ENCODE measurements at places on chromosomes 16 and 17.
A peak's percentile ranks its signal among the peaks of the same experiment; 100 is the strongest.

- H3K4me3 ChIP-seq: no peak overlapping the region
- H3K27ac ChIP-seq: peak overlapping the region; percentile 84
- peaks cover 37% of the 10 kb centered on the region for H3K4me1 ChIP-seq
- no peaks in the 10 kb centered on the region for H3K27me3 ChIP-seq
- H3K36me3 ChIP-seq: no peaks in the 10 kb centered on the region
- peak; percentile 75 for DNase-seq
Measured at GRCh38 chr16:14181371-14182050, 110.4 kb downstream of the MRTFB start.

DNA sequence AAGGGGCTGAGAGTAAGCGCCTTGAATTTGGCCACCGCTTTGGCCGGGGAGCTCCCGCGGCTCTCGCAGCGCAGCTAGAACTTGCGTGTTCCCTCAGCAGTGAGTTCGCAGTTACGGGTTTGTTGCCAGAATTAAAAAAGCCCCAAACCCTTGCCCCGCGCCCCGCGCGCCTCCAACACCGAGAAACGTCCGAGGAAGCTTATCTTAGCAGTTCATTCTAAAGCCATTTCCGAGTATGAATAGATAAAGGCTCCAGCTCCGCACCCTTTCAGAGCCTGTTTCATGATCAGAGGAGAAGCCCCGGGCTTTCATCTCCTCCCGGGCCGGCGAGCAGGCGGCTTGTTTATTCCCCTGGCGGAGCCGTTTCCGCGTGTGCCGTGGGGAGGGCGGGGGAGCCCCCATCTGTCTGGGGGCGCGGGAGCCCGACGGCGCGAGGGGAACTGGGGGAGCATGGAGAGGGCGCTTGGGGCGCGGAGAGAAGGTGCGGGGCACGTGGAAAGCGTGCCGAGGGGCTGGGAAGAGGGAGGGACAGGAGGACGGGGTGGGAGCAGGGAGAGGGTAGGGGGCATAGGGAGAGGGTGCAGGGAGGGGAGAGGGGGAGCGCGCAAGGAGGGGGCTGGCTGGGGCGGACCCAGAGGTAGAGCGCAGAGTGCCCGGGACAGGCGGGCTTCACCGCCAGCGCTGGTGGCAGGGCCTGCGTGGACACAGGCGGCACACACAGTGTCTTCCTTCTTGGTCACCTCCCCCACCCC lies 9.9 kb downstream of the TBX4 start:
- no peaks in the 10 kb centered on the region for H3K36me3 ChIP-seq
- peak; percentile 93 for DNase-seq

GRCh38 chr16:73066331-73066926 lies 18.5 kb upstream of the ZFHX3 start:
- DNase-seq: peak; percentile 38
- H3K27ac ChIP-seq: peak overlapping the region; percentile 100
- peaks cover 48% of the 10 kb centered on the region for H3K4me1 ChIP-seq
- no peak overlapping the region for H3K4me3 ChIP-seq

- peaks cover 5% of the 10 kb centered on the region for H3K27me3 ChIP-seq
- DNase-seq: no peak
- no peak overlapping the region for H3K27ac ChIP-seq
- no peaks in the 10 kb centered on the region for H3K4me1 ChIP-seq
- no peaks in the 10 kb centered on the region for H3K36me3 ChIP-seq
Measured at GRCh38 chr17:83151056-83151441, 71.6 kb downstream of the METRNL start.

- H3K27me3 ChIP-seq: peaks cover 4% of the 10 kb centered on the region
- H3K4me3 ChIP-seq: no peak overlapping the region
- peaks cover 10% of the 10 kb centered on the region for H3K4me1 ChIP-seq
- no peaks in the 10 kb centered on the region for H3K36me3 ChIP-seq
- no peak overlapping the region for H3K27ac ChIP-seq
- no peak for DNase-seq
Measured at GRCh38 chr16:66367968-66368891, 1.7 kb downstream of the CDH5 start.

GRCh38 chr16:75761108-75761507 lies 34.8 kb upstream of the CPHXL start:
- H3K4me1 ChIP-seq: peaks cover 7% of the 10 kb centered on the region
- no peaks in the 10 kb centered on the region for H3K27me3 ChIP-seq
- no peak overlapping the region for H3K4me3 ChIP-seq
- peak; percentile 86 for DNase-seq

GRCh38 chr16:82735186-82735585 lies 108.4 kb downstream of the CDH13 start:
- H3K27ac ChIP-seq: no peak overlapping the region
- H3K27me3 ChIP-seq: no peaks in the 10 kb centered on the region
- H3K4me1 ChIP-seq: peaks cover 12% of the 10 kb centered on the region
- peak overlapping the region; percentile 46 for H3K4me3 ChIP-seq
- no peaks in the 10 kb centered on the region for H3K36me3 ChIP-seq

DNA sequence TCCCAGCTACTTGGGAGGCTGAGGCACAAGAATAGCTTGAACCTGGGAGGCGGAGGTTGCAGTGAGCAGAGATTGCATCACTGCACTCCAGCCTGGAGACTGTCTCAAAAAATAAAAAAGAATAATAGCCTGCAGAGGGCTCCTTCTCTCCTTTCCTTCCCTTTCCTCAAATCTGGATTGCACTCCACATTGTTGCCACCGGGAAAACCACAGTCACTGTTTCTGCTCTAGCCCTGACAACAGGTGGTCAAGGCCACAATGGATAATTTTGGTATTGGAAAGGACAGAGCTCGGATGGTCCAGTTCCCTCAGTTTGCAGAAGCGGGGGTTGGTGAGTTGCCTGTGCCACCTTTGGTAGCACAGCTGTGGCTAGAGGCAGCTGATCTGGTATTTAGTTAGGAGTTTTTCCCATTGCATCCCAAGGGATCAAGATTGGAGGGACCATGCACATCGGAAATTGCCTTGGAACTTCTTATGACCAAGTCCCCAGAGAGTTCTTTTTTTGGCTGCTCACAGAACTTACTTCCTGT lies 44.7 kb upstream of the PRSS54 start:
- H3K4me3 ChIP-seq: no peak overlapping the region
- H3K4me1 ChIP-seq: peaks cover 6% of the 10 kb centered on the region
- no peak overlapping the region for H3K27ac ChIP-seq
- peak; percentile 61 for DNase-seq
- no peaks in the 10 kb centered on the region for H3K36me3 ChIP-seq
- H3K27me3 ChIP-seq: no peaks in the 10 kb centered on the region

GRCh38 chr16:82603784-82604411 lies 22.9 kb upstream of the CDH13 start:
- no peak overlapping the region for H3K27ac ChIP-seq
- DNase-seq: peak; percentile 85
- H3K36me3 ChIP-seq: no peaks in the 10 kb centered on the region

- no peaks in the 10 kb centered on the region for H3K36me3 ChIP-seq
- no peak overlapping the region for H3K27ac ChIP-seq
- no peak overlapping the region for H3K4me3 ChIP-seq
- no peaks in the 10 kb centered on the region for H3K4me1 ChIP-seq
Measured at GRCh38 chr16:23371368-23371767, 69.3 kb downstream of the SCNN1B start.
